Sigmoid colon (tissue), 7 donors: ENCODE measurements at places on chromosomes 3 and 15. TPM values are rescaled to one million over a fixed set of nuclear protein-coding genes. Genes with fewer than 3 reads are reported as not detected.

- DNase-seq, result no peak
Observed at GRCh38 chr3:39050029-39050428, 1.7 kb downstream of the SCN11A start.

DNA sequence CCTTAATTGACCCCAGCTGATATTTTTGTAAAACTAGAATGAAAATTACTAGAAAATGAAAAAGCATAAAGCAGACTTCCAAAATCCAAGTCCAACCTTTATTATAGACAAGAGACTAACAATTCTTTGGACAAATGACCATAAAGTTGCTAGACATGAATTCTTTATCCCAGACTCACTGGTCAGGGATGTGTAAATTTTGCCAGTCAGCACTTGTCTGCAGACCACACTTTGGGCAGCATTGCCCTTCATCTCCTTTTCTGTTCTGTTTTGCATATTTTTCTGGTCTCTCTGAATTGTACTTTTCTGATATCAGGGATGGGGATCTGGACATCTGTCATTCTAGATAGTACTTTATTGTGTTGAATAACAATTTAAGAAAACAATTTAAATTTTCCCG lies 10.1 kb upstream of the RBMS3 start:
- DNase-seq, result no peak

DNA sequence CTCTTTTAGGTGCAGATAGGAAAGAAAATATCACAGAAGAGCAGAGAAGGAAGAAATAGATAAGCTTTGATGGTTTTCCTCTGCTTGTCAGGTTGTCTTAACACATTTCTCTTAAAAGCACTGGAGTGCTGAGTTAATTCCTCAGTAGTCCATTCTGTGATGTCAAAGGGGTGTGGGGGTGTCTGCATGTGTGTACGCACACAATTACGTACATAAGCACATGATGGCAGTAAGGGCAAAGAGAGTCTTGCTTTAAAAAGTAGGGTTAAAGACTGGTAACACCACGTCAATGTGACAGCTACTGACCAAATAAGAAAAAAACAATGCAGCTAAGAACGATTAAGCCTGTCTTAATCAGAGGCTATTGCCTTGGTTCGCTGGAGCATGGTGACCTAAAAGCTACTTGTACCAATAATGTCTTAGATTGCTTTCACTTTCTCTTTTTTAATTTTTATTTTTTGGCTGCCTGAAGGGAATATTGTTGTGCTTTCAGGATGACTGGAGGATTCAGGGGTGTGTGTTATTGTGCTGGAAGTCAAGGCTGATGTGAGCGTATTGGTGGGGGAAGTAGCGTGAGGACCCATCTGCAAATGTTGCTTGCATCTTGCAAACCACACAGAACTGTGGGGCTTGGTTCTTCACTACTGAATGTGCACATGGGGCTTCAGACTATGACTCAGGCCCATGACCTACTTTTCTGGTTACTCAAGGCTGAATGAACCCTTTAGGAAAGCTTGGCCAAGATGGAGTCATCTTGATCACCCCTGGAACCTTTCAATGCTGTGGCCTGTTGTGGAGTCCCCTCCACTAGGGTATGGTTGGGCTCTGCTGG lies 417.8 kb upstream of the TPM1 start:
- no peak for DNase-seq

TMC3 gene
- polyA plus RNA-seq, result not detected

- DNase-seq, result no peak
Observed at GRCh38 chr15:29612096-29612495, 210.2 kb downstream of the TJP1 start.
